ENCODE measurements at places on chromosomes 6 and 20.
A peak's percentile ranks its signal among the peaks of the same experiment; 100 is the strongest.

DNA sequence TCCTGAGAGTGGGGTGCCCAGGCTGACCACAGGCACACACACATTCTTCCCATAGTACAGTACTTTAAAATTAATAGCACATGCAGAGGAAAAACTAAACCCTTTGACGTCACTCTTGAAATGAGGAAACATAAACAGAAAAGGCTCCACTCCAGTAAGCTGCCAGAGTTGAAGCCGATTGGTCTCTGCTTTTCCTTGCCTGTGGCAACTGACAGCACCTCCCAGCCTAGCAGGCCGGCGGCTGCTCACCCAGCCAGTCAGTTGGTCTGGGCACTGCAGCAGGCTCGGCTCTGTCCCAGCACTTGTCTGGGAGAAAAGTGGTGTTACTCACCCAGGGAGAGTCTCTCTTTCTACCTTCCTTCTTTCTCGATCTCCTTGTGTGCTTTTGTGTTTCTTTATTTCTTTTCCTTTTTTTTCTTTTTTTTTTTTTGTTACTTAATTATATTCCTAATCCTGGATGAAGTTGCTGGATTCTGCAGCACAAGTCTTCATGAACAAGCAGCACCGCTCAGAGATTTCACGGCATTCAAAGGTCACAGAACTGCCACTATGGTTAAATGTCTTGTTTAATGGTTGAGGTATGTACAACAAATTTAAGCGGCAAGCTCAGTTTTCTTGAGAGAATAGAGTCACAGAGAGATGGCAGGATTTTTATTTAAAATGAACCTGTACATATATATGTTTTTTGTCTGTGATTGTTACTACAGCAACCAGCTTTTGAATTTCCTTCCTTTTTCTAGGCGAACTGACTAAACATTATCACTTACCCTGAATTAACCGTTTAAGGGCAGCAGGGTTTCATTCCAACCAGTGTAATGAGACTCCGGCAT, at the start of gene PDE7B:
TSS of gene PDE7B (plus strand) at position 260 of the 830 bp plus-strand sequence.
- DNase-seq, result peak; percentile 92

DNA sequence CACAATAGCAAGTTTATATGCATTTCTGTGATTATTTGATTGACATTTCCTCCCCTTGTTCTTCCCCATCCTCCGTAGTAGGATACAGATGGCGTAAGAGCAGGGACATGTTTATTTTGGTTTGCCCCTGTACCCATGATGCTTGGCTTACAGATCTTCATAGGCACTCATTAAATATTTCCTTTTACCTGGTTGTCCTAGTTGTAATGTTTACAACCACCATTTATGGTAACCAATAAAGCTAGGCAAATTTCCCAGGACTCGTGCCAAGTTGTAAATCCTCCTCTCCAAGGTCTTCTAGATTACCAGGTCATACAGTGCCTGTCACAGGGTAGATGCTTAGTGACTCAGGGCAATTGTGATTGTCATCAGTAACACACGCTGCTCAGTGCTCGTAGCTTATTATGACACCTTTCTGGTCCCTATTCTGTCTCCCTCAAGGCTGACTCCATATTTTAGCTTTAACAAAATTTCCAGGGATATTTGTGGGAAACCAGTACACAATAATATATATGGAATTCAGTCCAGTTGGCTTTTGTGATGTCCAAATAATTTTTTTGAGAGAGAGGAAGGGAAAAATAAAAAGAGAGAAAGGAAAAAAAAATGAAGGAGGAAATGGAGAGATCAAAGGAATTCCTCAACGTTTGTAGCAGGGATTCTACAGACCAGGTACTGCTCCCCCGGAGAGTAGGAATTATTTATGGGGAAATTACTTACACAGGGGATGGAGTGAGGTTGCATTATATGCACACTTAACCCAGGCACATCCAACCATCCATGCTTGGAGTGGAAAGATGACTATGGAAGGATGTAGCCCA, 24.6 kb downstream of the CYP24A1 start:
- no peak for DNase-seq

- no peak for DNase-seq
These were observed 161.4 kb downstream of the CD109 start for GRCh38 chr6:73857341-73857890.

GRCh38 chr20:60271597-60271996, 313.4 kb downstream of the CDH26 start:
- no peak for DNase-seq

DNA sequence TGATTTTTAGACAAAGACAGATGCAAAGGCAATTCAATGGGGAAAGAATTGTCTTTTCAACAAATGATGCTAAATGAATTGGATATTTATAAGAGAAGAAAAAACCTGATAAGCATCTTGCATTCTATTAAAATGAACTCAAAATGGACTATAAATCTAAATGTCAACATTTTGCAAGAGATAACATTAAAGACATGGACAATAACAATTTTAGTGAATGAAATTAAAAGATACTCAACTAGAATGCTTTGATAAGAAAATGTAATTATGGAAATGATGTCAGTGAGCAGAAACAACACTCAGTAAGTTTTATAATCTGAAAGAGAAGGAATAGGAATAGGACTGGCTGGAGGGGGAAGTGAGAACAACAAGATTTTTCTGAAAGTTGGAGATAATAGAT, 421.7 kb downstream of the C6orf118 start:
- no peak for DNase-seq

GRCh38 chr20:14902432-14903089, 565.1 kb upstream of the FLRT3 start:
- no peak for DNase-seq

GRCh38 chr6:45644720-45645119, 267.0 kb upstream of the SUPT3H start:
- no peak for DNase-seq

- no peak for DNase-seq
These were observed 68.9 kb downstream of the MAN1A1 start for GRCh38 chr6:119280668-119281067.

- DNase-seq, result no peak
These were observed 68.1 kb downstream of the ITCH start for GRCh38 chr20:34431168-34431567.

GRCh38 chr20:34624629-34625028, 52.3 kb downstream of the PIGU start:
- no peak for DNase-seq

DNA sequence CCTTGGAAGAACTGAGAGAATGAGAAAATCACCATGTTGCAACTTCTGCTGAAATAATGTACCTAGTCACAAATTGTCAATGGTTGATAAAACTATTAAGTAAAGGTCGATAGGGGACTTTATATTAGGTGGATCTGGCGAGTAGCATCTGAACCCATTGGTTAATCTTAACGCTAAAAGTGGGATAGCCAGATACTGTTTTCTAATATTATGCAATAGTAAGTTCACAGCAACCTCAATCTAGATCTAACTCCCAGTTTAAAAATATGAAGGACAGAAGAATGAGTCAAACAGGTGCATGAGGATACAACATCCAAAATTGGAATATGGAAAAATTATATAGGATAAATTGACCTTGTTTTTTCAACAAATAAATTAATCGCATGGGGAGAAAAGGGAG, 18.8 kb downstream of the PSMF1 start:
- DNase-seq, result no peak

DNA sequence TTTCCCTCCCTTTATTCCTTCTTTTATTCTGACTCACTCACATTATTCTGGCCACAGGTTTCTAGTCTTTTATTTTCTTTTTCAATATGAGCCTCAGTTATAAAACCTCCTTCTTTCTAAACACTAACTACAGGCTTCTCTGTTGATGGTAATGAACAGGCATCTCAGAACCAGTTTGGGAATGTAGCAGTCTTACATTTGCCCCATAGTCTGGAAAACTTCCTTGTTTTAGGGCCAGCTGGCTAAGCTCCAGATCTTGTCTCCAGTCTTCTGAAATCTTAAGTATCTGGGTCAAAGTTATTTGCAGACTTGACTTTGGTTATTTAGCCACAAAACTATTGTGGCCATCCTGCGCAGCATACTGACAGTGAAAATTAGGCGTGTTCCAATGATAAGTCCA, 97.0 kb upstream of the MAN1A1 start:
- DNase-seq, result no peak

- DNase-seq, result peak; percentile 93
These were observed 3.1 kb upstream of the GCLC start for GRCh38 chr6:53547811-53548496.

DNA sequence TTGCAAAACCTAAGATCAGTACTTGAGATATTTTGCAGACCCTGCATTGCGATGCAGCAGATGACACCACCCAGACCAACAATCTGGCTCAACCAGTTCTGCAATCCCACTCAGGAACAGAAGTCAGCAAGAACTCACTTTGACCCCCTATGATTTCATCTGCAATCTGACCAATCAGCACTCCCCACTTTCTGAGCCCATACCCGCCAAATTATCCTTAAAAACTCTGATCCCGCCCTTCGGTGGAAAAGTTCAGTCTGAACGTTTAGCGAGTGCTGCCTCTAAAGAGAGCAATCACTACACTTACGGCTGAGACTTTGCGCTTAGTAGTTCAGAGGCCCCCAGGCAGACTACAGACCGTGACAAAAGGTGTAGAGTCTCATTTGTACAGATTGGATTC, 17.3 kb upstream of the KIAA1586 start:
- DNase-seq, result no peak

- DNase-seq, result no peak
These were observed 640 bp downstream of the NFS1 start for GRCh38 chr20:35698298-35699126.

- no peak for DNase-seq
These were observed 348.3 kb downstream of the FRK start for GRCh38 chr6:115712291-115712961.

GRCh38 chr6:13251242-13251641, 77.1 kb downstream of the TBC1D7 start:
- DNase-seq, result no peak

DNA sequence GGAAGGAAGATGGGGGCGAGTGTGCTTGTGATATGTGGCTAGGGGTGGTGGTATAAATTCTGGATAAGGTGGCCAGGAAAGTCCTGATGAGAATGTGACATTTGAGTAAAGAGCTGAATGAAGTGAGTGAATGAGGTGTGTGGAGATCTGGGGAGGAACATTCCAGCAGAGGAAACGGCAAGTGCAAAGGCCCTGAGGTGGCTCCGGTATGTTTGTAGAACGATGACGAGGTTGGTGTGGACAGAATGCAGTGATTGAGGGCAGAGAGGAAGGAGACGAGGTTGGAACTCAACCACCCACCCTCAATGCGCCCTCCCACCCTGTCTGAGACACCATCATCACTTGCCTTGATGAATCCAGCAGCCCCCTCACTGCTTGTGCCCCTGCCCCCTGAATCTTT, 214.1 kb upstream of the RNF24 start:
- no peak for DNase-seq

- no peak for DNase-seq
These were observed 131.8 kb downstream of the SCML4 start for GRCh38 chr6:107692351-107692750.

DNA sequence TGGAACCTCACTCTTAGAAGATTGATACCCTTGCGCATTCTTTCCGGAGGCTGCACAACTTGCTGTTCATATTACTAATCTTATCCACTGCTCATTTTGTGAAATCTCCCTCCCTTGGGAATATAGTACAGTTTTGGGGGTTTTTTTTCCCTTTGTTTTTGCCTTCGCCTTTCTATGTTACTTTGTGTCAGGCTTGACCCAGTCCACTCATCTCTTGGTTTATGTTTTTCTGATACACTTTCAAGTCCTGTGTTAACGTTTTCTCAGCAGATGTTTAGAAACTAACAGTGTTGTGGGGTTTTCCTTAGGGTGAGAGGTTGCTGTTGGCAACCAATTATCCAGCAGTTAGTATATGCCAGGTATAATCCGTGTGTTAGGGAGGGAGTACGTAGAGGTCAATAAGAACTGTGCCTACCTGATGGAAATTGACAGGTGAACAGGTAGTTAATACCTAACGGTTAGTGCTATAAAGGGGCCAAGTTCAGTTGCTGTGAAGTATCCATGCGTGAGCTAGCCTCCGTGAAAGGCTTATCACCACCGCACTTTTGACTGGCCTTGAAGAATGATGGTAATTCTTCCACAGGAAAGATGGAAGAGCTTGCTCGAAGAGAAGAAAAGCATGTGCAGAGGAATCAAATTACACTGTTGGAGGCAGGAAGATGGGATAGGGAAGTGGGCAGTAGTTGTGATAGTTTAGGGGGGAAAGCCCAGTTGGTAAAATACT, 1.4 kb downstream of the NFYA start:
- DNase-seq, result no peak

DNA sequence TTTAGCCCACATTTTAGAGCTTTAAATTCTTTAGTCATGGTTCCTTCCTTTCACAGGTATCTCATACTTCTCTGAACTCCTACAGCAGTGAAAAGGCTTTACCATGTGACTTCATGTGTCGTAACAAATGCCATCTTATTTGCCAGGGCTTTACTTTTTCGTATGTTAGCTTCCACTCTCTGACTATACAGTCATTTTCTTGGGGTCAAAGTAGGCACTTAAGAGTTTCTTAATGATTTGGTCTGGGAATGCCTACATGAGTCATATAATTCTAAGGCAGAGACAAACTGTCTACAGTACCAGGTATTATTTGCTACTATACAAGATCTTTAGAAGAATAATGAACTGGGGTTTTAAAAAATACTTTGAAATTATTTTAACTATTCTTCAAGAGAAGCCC, 15.0 kb downstream of the RAB23 start:
- no peak for DNase-seq

DNA sequence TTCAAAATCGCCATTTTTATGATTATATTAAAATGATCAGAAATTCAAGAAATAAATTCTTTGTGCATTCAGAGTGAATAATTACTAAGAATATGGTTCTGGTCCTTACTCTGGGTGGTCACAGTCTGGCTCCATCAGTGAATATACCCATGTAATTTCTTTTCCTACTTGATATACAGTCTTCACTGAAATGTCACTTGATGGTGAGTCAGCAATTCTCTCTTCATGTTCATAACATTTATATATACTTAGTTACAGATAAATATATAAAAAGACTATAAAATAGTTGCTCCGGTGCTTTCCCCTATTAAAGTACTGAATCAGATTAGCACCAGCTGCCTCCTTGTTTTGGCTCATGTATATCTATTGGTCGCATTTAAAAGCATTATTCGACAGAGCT, 56.4 kb upstream of the MTRF1L start:
- DNase-seq, result no peak

GRCh38 chr6:16539086-16539931, 222.0 kb downstream of the ATXN1 start:
- no peak for DNase-seq

GRCh38 chr20:51966296-51966971, 164.1 kb upstream of the SALL4 start:
- peak; percentile 77 for DNase-seq

DNA sequence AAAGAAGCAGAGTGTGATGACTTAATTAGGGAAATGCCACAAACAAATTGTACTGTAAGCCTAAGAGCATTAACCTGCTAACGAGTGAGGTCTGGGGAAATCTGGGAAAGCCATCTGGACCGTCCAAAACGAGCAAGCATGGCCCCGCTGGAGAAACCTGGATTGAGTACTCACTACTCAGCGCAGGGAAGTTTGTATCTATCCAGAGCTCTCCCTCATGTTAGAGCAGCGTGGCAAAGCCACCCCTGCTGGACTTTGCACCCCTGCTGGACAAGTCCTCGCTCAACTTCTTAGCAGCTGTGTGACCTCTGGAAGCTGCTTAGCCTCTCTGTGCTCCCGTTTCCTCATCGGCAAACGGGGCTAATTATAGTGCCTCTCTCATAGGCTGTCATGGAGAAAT, 37.3 kb downstream of the PSMG4 start:
- no peak for DNase-seq

- peak; percentile 43 for DNase-seq
These were observed 93.8 kb upstream of the LY86 start for GRCh38 chr6:6494677-6495076.

Data from NCI-H460 (cell line).